ENCODE measurements at places on chromosomes 6 and 20.

GRCh38 chr6:168415993-168416530 is 24.9 kb upstream of the SMOC2 start:
- DNase-seq: no peak

GRCh38 chr6:4644996-4645395 is 131.2 kb upstream of the CDYL start:
- DNase-seq: peak; percentile 15

DNA sequence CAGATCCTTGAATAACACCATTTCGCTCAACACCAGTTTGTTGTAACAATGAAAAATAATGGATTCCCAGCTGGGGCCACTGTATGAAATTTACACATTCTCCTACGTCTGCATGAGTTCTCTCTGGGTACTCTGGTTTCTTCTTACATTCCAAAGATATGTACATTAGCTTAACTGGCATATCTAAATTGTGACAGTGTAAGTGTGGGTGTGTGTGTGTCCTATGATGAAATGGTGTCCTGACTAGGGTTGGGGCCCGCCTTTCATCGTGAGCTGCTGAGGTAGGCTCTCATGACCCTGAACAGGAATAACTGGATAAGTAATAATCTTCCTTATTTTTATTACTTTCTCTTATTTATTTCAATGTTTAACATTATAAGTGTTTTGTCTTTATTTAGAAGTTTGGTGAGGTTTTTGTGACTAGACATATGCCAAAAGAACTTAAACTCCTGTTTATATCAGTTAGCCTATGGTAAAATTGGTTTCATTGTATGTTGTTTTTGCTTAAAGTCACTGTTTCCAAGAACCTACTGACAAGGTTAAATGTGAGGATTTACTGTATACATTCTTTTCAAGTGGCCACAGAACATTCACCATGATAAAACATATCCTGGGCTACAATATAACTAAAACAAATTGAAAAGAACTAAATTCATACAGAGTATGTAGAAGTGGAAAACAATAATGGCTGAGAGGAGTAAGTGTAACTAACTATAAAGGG is 42.4 kb downstream of the RBL1 start:
- peak; percentile 7 for DNase-seq

GRCh38 chr20:396619-397431 is 11.3 kb upstream of the RBCK1 start:
- DNase-seq: no peak

GRCh38 chr20:53950031-53950430 is 120.4 kb downstream of the BCAS1 start:
- no peak for DNase-seq

GRCh38 chr20:58436868-58437645 is 48.0 kb downstream of the VAPB start:
- DNase-seq: no peak

DNA sequence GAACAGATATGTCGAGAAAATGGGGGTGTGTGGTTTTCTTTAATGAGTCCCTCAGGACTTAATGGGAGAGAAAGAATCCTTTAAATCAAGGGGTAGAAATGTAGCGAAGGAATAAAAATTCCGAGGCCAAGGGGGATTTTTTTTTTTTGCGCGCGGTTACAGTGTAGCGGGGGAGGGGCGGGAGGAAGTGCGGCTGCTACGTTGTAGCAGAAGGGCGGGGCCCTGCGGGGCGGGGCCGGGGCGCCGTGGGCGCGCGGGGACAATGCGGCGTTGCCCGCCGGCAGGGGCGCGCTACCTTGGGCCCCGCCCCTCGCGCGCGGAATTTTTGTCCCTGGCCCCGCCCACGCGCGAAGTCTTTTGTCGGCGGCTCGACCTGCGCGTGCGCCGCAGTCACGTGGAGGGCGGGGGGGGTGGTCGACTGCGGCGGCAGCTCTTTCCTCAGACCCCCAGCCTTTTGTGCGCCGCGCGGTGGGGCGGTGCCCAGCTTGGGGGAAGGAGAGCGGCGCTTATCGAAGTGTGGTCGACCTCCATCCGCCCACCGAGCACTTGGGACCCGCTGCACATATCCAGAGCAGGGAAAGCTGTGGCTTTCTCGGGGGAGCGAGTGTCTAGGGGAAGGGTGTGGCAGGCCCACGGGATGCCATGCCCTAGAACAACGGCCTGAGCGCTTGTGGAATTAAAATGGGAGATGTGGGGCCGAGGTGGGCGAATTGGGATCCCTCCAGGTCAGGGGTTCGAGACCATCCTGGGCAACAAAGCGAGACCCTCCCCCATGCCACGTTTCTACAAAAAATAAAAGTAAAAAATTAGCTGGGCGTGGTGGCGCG is 1.3 kb downstream of the TUBB start:
- peak; percentile 96 for DNase-seq

DNA sequence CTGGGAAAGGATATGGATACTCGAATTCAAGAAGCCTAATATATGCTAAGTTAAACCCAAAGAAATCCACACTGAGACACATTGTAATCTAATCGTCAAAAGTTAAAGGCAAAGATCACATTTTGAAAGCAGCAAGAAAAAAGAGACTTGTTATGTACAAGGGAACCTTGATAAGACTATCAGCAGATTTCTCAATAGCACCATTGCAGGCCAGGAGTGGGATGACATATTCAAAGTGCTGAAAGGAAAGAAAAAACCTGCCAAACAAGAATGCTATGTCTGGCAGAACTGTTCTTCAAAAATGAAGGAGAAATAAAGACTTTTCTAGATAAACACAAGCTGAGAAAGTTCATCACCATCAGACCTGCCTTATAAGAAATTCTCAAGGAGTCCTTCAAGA is 75.2 kb downstream of the COL21A1 start:
- no peak for DNase-seq

- no peak for DNase-seq
These were observed 62.7 kb downstream of the DZANK1 start for GRCh38 chr20:18404172-18404571.

DNA sequence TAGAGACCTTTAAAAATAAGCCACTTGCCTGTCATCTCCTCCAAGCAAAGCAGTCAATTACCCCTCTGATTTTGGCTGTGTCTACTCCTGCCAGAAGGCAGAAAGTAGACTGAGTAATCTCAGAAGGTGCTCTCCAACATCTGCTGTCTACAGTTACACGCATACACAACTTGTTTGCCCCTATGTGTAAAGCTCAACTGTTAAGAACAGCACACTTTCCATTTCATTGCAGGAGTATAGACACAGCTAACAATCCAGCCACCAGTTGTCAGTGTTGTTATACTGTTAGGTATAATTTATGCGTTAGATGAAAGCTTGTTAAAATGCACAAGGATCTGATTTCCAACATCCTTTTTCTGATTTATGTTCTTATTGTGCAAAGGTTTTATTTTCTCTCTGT is 88.2 kb downstream of the SAMD3 start:
- no peak for DNase-seq

DNA sequence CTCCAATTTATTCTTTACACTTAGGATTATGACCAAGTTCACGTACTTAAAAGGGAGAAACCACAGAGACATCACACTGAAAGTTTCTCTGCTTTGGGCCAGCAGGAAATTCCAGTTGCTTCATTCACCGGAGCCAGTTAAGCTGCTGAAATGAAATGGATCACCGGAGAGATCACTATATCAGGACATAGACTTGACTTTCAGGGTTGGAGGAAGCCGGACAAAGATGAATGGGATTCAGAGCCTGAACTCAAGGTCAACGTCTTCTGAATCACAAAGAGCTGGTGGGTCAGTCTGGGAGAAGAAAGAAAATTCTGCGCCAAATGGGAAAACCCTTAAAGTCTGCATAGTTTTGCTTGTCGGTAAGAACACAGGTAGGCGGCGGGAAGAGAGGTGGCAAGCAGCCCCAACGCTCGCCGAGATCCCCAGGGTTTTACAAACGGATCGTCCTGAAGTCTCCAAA is 81.9 kb upstream of the CCDC28A start:
- DNase-seq: peak; percentile 78

DNA sequence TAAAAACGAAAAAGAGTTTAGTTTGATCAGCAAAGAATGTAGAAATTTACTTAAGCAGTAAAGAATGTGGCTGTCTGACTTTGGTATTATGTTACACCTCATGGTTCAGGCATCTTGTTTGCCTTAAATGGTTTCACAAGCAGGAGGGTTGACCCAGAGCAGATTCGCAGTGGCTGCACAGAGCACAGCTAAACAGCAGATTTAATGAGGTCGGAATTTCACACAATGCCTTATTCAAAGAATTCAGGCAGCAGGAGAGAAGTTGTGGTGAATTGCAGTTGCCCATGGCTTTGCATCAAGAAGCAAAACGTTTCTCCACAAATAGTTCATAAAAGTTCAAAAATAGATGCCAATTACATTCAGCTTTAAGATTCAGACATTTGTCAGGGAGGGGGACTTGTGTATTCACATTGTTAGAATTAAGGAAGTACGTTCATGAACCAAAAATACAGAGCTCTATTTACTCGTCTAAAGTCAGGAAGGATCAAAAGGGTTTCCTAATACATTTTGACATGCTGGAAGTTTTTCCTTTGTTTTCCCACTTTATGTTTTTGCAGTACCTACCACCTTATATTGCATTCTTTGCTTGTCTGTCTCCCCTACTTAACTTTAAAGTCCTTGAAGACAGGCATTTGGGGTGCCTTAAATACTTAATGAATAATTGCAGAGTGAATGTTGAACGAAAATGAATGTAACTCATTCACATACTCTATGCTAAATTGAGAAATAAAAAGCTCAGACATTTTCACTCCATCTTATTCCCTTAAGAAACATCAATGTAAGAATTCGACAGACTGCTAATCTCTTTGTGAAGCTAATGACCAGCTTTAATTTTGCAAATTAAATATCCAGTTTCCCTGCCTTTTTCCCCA is 1163.6 kb upstream of the CITED2 start:
- peak; percentile 98 for DNase-seq

DNA sequence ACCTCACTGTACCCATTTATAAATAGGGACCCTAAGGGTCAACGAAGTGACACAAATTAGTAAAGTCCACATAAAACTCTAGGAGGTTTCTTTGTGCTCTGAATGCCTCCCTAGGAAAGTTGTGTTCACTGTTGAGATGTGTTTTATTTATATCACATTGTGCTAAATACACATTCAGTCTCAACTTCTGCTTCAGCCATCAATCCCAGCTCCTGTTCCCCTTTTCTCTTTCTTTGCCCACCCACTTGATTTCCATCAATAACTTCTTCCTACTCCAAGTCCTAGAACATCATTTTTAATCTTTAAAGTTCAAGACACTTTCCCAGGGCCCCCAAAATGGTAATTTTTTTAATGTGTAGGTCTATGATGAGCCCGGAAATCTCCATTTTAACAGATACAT is 208.3 kb upstream of the RAB32 start:
- DNase-seq: no peak

- DNase-seq: no peak
These were observed 537.5 kb downstream of the BTBD3 start for GRCh38 chr20:12455148-12455547.

DNA sequence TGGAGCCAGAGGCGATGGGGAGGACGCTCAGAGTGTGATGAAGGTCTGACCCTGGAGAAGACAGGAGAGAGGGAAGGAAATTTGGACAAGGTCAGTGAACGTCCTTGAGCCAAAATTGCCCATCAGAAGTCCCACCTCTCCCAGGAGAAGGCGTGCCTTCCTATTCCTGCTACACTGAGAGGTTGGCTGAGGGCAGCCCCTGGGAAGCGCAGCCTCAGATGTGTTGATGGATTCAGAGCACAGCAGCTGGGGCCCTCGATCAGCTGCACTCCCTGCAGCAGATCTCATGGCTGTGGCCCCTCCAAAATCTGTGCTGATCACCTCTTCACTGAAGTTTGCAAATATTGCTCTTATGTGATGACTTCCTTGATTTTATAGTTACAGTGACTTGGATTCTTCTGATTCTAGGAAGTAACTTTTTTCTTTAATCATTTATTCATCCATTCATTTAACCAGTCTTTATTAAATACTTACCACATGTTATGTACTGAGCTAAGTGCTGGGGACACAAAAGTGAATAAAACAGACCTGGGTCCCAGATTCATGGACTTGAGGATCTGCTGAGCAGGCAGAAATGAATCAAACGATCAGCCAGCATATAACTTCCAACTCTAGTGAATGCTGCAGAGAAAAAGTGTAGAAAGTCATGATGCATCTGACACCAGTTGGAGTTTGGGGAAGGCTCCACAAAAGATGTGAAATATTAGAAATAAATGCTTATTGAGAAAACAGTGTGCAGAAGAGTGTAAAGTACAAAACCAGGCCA is 69.6 kb upstream of the ARMC2 start:
- no peak for DNase-seq

- peak; percentile 41 for DNase-seq
These were observed 200.5 kb downstream of the PLCB4 start for GRCh38 chr20:9269280-9269971.

Measured in cardiac fibroblast (primary cell).